ENCODE measurements at places on chromosomes 4 and X.

- DNase-seq = no peak
Observed at GRCh38 chr4:41069257-41069656, 145.1 kb downstream of the APBB2 start.

DNA sequence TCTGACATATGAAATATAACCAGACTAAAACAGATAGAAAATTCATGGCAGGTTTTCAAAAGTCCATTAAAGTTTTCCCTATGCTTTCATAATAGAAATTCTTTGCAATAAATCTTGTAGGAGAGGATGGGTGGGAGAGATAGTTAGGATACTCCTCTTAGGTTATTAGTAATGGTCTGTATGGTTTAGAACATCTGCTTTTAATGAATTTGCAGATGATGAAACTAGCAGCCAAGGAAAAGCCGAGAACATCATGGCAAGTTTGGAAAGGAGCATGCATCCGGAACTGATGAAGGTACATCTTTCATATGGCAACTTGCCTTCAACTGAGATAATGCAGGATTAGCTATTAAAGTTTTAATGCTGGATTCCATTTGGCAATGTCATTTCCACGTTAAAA lies 70.7 kb downstream of the DOCK11 start:
- DNase-seq = no peak

GRCh38 chr4:123325241-123325681 lies 71.3 kb upstream of the SPRY1 start:
- DNase-seq = no peak

GRCh38 chrX:76127341-76127740 lies 45.5 kb upstream of the PBDC1 start:
- DNase-seq = no peak

DNA sequence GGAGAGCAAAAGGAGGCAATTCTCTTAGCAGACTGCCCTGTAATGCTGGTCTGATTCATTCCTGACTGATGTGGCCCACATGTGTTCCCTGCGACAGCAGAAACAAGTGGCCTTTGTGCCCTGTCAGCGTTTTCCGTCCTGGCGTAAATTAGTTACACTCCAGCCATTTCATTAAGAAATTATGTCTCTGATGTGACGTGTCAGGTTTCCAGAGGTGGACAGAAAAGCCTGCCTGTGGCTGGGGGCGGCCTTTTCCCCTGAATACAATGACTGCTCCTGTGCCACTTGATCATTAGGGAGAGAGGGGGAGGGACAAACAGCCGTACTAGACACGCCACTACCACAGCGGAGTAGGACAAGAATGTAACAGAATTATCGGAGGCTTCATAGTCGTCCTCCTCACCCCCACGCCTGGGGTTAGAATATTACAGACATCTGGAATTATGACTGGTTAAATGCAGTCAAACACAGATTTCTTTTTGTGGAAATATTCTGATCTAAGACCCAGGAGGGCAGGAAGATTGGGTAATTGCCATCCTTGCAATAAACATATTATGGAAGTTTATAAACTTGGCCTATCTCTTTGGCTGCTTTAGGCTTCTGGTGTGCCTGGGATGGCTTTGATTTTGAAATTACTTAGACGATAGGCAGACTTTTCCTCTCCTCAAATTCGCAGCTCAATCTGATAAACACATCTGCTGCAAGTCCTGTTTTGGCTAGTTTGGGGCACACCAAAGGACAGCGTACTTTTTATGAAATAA lies 146.2 kb upstream of the BCOR start:
- no peak for DNase-seq

DNA sequence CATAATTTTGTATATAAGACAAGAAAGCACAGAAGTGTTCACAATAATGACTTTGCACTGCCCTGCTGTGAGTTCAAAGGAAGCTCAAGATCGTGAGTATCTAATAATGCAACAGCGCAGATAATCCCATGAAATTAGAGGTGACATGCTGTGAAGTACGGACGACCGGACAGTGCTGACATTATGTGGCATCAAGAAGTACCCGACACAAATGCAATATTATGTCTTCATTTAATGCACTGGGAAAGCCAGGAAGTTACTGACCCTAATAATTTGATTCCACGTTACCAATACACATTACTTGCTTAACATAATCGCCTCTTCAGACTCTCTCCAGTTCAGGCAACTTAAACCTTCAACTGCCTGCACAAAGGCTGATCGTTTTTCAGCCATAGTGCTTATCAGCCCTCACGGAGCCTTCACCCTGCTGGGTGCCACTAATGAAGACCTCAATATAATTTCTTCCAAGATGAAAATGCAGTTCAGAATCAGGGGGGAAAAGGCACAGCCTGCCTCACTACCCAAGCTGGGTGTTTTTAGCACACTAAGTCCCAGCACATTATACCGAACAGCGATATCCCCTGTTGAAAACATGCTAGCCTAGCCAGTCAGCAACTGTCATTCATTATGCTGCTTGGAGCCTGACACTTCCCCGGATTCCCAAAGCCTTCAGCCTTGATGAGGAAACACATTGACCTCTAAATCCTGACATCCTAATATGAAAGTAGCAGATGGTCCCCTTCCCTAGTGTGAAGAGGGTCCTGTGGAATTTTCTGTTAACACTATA lies 56.1 kb downstream of the SLC7A11 start:
- DNase-seq = no peak

- DNase-seq = no peak
Observed at GRCh38 chr4:128379860-128380259, 92.2 kb upstream of the PGRMC2 start.

- DNase-seq = no peak
Observed at GRCh38 chr4:138110815-138111214, 131.3 kb downstream of the SLC7A11 start.

GRCh38 chr4:41611881-41612871 lies 74.2 kb downstream of the LIMCH1 start:
- no peak for DNase-seq

DNA sequence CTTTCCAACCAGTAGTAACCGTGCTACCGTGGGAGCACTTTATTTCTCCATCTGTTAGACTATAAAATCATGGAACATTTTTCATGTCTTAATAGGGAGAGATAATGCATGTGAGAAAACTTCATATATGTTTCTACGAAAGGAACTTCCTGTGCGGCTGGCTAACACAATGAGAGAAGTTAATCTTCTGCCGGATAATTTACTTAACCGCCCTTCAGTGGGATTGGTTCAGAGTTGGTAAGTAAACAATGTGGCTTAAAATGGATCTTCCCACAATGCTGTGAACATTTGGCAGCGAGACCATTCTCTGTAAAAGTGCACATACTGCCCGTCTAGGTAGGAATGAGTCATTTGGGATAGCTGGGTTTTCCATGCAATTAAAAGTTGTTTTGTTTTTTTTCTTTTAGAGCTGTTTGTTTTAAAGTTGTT lies 29.6 kb downstream of the PDK3 start:
- DNase-seq = no peak

DNA sequence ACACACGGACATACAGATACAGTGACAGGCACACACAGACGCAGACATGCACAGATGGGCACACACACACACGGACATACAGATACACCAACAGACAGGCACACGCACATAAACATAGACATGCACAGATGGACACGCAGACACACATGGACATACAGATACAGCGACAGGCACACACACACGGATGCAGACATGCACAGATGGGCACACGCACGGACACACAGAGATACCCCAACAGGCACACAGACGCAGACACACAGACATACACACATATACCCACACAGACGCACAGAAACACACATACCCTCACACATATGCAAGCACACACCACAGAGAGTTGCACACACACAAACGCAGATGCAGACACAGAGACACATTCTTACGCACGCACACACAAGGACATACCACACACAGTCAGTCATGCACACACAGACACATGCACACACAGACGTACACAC lies 24.4 kb upstream of the SLC25A6 start:
- DNase-seq = no peak

DNA sequence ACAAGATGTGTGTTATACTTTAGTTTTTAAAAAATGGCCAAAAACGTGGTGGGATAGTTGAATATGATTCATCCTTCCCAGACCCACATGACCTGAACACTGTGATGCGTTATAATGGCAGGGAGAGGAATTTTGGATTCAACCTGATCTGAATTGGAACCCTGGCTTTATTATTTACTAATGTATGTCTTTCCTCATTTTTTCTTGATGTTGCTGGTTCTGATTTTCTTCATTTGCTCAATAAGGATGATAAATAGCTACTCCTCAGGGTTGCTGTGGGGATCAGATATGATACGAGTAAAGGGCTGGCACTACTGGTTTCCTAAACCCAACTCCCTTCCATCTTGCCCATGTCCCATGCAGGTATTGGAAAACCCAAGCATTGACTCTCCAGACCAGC lies 24.2 kb upstream of the ACSL1 start:
- no peak for DNase-seq

GRCh38 chr4:107799669-107800450 lies 24.9 kb upstream of the SGMS2 start:
- no peak for DNase-seq

DNA sequence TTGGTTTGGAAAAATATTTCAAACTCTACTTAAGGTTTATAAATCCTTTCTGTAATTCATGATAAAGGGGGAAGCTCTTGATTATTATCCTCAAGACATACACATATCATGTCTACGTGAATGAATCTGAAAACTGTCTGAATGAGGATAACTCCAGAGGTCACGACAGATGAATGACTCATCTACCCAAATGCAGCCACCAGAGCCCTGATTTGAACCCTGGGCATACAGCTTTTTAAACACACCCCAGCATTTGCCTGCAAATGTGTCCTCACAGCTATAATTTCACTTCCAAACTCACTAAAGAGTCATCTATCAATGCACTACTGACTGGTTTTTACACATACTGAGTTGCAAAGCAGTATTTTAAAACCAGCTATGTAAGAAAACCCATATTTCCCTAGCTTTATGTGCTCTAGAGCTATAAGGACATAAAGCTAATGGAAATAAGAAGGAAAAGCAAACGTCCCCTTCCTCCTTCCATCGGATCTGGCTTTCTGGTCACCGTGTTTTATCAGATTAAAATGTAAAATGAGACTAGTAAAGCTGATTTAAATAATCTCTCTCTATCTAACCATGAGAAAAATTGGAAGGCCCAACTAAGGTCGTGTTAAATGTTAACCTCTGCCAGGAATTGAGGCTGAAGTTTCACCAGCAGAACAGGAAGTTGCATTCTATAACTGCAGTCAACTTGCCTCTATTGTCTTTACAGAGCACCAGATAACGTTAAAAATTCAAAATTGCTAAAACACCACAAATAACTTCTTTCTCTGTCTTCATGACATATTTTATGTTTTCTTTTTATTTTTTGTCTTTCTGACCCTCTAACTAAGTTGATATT lies 63.1 kb upstream of the SPP1 start:
- no peak for DNase-seq

- DNase-seq = no peak
Observed at GRCh38 chr4:155687380-155687982, 20.8 kb downstream of the GUCY1A1 start.

- DNase-seq = no peak
Observed at GRCh38 chr4:98801259-98801725, 127.6 kb downstream of the EIF4E start.

- no peak for DNase-seq
Observed at GRCh38 chr4:99749445-99750391, 66.9 kb upstream of the DAPP1 start.

GRCh38 chr4:31442236-31442635 lies 722.1 kb downstream of the PCDH7 start:
- DNase-seq = no peak

GRCh38 chrX:129493643-129494042 lies 29.6 kb downstream of the SMARCA1 start:
- DNase-seq = no peak
